ENCODE measurements at places on chromosomes 4 and X.
A peak's percentile ranks its signal among the peaks of the same experiment; 100 is the strongest.

DNA sequence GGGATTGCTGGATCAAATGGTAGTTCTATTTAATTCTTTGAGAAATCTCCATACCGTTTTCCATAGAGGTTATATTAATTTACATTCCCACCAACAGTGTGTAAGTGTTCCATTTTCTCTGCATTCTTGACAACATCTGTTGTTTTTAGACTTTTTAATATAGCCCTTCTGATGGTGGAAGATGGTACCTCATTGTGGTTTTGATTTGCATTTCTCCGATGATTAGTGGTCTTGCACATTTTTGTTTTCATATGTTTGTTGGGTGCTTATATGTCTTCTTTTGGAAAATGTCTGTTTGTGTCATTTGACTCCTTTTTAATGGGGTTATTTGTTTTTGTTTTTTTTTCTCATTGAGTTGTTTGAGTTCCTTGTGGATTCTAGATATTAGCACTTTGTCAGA, 75.3 kb upstream of the PUDP start:
- DNase-seq = no peak

DNA sequence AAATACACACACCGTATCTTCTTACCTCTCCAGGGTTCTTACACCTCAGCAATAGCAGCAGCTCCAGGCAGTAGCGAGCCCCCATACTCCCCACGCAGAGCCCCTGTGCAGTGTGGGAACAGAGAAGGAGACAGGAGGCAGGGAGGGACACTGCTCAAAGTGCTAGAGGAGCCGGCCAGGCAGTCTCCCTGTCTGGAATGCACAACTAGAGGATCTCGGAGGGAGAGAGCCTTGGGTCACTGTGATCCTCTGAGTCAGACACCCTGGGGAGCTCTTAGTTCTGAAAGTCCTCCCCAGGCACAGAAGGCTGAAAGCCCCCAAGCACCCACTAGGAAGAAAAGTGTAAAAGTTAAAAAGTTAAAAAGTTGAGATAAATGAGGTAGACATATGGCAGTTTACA, 16.0 kb downstream of the AMELX start:
- no peak for DNase-seq

DNA sequence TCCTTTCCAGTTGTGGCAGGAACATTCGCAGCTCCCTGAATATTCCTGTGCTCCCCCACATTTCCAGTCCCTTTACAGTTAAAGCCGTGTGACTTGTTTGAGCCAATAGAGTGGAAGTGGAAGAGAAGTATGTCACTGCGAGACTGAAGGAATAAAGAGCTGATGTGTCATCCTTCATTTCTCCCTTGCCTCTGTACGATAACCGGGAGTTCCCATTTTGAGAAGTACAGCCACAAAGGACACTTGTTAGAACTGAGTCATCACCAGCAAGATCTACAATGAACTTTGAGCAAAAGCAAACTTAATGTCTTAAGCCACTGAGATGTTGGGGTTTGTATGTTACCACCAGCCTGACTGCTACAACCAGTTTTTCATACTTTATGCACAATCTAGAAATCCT, 92.3 kb downstream of the SPRY1 start:
- peak; percentile 17 for DNase-seq

DNA sequence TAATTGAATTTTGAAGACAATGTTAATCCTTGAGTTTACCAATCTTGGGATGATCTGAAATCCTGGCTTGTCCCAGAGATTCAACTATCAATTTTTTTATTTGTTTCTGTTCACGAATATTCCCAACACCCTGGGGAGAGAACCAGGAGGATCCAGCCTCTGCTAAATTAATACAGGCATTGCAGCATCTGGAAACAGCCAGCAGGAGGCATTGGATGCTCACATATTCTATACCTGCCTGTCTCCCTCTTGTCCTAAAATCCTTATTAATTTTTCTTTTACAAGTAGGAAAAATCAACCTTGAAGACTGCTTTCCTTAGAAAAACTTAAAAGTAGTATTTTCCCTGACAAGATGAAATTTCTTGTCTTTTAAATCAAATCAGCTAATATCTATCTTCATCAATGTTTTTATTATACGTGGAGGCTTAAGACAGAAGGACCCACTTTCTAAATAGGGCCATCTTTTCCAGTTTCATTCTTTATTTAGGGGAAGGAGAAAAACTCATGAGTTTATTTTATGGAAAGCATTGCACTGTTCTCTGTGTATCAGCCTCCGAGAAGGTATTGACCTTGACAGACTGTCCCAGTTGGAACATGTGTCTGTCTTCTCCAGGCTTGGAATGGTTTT, 102.4 kb downstream of the CLNK start:
- no peak for DNase-seq

GRCh38 chrX:154349359-154349935, 25.0 kb downstream of the FLNA start:
- DNase-seq = no peak

- no peak for DNase-seq
Measured at GRCh38 chr4:15373363-15373762, 54.5 kb upstream of the C1QTNF7 start.

GRCh38 chrX:2391869-2392606, 108.7 kb downstream of the DHRSX start:
- DNase-seq = no peak

GRCh38 chr4:159268607-159269006, 165.7 kb downstream of the RAPGEF2 start:
- no peak for DNase-seq

DNA sequence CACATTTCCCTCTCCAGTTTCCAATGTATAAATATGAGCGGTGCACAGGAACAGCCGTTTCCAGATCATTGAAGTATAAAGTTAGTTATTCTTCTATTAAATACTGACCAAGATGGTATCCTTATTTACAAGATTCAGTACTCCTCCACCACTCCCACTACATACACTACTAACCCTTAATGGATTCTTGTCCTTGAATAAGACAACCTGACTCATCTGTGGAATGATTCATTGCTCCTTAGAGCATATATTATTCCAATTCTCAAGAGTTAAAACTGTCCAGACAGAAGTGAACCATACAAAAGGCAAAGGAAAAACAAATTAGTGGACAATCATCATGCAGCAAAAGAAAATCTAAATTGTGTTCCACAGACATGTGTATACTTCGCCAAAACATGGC, 373.3 kb downstream of the IDS start:
- no peak for DNase-seq

DNA sequence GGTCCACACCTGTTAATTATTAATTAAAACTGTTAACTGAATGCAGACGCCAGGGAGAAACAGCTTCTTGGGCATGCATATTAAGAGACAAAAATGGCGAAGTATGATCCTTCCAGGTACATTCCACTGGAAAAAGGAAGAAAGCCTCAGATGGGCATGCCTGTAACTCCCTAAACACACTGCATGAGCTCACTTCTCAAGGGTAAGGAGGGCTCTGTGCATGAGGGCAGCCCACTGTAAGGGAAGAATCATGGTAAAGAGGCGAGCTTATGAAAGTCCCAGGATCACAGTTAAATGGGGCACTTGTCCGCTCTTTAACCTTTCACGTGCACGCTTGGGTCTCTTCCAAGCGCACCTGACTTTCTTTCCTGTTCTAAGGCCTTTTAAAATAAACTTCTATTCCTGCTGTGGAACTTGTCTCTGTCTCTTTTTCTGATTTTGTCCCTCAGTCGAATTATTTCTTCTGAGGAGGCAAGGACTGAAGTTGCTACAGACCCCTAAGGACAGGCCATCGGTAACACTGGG, 321.7 kb downstream of the PPP1R2C start:
- no peak for DNase-seq

GRCh38 chrX:63561425-63561824, 210.3 kb upstream of the SPIN4 start:
- no peak for DNase-seq

- no peak for DNase-seq
Measured at GRCh38 chr4:165621983-165622382, 243.2 kb downstream of the CPE start.

DNA sequence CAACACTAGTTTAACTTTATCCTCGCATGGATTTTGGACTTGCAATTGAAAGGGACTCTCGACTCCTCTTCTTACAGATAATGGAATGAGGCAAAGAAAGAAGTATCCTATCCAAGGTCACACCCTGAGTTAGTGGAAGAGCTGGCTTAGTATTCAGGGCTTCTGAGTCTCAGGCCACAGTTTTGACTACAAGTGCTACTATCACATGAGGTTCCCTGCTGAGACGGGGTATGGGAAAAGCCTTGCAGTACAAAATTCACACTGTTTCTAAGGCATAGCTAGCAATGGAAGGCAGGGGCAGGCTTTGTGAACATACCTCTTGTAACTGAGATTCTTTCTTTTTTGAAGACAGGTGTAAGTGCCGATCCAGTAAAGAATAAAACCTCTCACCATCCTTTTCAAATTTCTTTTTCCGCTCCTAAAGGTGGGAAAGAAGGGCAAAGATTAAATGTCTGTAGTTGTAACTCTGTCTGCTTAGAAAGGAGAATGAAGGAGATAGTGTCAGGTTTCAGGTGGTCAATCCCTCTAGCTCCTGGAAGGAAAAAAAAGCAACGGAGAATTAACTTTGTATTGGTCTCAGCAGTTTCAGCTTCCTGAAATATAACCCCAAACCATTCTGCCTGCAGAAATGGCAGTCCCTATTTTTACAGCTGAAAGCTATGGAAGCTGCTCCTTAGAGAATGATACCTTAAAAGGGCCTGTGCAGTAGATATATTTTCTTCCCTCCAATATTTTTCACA, 199.0 kb downstream of the OPHN1 start:
- DNase-seq = no peak

- no peak for DNase-seq
Measured at GRCh38 chrX:154488336-154489075, 1.9 kb downstream of the SLC10A3 start.

GRCh38 chrX:8783097-8783713, 18.0 kb downstream of the FAM9A start:
- peak; percentile 72 for DNase-seq

DNA sequence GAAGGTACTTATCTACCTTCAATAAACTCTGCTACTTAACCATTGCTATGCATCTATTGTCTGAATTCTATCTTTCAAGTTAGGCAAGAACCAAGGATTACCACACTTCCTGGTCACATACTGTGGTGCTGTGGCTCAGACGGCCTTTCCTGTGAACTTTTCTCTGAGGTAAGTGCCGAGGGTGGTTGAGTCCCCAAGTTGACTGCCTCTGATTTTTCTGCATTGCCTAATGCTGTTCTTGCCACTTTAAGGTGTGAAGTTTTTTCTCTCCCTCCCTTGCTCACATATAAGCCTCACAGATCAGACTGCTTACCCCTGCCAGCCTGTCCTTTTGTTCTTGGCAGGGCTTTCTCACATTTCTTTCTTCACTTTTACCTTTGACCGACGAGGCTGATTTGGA, 348.0 kb upstream of the POU3F4 start:
- DNase-seq = no peak

DNA sequence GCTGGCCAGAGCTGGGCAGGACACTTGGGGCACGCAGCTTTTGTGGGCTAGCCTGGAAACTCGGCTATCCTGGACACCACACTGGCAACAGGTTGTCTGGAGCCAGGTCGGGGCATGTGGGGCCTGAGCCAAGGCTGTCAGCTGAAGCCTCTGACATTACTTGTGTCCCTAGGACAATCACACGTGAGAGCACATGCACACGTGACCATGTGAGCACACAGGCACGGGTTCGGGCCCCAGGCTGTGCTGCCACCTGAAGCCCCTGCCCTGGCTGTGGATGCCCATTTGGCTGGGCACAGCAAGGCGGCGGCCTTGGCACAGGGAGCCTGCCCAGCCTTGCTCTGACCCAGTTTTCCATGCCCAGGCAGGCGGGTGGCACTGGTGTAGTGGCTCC, 8.7 kb upstream of the FGFR3 start:
- no peak for DNase-seq

DNA sequence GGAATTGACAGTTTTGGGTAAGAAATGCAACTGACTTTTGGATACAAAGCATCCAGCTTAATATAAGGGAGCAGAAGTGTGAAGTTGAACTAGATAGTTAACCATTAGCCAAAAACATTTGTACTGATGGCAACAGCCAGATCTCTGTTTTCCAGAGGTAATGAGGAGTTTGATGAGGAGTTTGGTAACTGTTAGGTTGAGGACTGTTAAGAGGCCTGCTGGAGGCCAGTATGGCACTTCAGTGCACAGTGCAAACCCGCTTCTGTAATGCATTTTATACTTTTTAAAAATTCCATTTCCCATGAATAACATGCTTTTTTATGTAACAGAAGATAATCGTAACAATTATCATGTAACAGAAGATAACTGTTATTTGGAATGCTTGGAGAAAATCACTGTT, 30.0 kb downstream of the CDKL5 start:
- DNase-seq = no peak
